ENCODE measurements at places on chromosomes 2 and 18.

DNA sequence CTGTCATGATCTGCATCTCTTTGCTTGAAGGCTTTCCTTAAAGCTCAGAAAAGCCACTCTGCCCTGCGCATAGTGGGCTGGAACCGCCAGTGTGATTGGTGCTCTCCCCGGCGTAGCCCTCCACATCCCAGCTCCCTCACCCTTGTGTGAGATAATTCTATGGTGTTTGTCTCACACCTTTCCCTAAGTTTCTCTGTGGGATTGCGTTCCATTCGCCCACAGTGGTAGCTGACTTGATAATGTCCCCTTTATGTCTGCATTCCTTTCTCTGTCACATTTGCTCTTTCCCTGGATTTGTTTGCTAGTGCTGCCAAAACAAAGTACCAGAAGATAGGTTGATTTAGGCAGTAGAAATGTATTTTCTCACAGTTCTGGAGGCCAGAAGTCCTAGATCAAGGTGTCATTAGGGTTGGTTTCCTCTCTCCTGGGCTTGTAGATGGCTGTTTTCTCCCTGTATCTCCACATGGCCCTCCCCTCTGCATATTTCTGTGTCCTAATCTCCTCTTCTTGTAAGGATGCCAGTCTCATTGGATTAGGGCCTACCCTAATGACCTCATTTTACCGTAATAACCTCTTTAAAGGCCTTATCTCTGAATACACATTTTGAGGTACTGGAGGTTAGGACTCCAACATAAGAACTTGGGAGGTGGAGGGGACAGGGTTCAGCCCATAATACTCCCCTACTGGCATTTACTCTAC is 7.4 kb upstream of the TMEM87B start:
- DNase-seq, result no peak

DNA sequence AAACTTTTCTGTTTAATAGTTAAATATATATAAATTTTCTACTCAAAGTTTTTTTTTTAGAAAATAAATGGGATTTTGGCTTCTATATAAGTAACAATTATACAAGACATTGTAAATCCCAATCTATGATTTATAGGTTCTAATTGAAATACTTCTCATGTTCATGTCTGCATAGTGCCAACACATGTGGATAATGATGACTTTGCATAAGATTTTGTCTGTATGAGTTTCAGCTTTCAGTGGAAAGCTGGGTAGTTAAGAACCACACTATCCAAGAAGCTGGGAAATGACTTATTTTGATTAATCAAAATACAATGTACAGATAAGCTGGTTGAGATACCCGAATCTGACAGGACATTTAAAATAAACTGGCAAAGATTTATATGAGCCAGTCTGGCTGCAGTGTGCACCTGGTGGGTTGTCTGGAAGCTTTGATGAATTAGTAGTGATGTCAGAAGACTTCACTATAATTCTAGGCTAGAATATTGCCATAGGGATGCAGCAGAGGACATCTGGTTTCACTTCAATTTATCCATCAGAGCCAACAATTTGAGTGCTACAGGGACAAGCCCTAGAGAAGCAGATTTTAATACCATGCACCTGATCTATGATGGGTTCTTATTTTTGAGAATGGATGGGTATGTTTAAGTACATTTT is 45.4 kb downstream of the EML6 start:
- DNase-seq, result no peak

DNA sequence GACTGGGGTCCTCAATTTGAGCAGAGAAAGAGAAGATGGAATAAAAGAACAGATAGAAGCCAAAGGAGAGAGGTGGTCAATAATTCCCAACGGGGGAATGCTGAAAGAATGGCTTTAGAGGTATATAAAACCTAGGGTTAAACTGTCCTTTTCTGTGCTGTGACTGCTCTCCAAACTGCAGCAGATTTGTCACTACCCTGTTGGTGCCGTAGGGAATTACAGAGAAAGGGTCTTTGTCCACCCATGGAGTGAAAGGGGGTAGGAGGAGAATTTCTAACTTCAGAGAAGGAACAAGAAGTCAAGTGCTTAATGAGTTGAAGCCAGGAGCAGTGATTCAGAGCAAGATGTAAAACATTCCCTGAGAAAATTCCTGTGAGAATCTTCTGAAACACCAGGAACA is 486.5 kb downstream of the NUP35 start:
- DNase-seq, result no peak

- no peak for DNase-seq
These were observed 308.3 kb upstream of the HS6ST1 start for GRCh38 chr2:128626760-128627511.

DNA sequence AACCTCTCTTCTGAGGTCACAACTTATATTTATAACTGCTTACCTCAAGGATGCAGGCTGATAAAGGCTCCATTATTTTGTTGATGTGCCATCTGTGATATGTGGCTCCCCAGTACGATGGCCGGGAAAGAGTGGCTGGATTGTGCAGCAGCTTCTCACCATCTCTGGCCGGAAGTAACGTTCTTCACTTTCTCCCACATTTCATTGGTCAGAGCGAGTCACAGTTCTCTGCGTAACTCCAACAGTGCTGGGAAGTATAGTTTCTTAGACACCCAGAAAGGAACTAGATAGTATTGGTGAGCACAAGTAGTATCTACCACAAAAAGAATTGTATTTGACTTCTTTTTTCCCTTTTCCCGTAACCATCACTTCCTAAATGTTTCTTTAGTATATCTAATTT is 28.7 kb downstream of the ZSWIM2 start:
- DNase-seq, result no peak

DNA sequence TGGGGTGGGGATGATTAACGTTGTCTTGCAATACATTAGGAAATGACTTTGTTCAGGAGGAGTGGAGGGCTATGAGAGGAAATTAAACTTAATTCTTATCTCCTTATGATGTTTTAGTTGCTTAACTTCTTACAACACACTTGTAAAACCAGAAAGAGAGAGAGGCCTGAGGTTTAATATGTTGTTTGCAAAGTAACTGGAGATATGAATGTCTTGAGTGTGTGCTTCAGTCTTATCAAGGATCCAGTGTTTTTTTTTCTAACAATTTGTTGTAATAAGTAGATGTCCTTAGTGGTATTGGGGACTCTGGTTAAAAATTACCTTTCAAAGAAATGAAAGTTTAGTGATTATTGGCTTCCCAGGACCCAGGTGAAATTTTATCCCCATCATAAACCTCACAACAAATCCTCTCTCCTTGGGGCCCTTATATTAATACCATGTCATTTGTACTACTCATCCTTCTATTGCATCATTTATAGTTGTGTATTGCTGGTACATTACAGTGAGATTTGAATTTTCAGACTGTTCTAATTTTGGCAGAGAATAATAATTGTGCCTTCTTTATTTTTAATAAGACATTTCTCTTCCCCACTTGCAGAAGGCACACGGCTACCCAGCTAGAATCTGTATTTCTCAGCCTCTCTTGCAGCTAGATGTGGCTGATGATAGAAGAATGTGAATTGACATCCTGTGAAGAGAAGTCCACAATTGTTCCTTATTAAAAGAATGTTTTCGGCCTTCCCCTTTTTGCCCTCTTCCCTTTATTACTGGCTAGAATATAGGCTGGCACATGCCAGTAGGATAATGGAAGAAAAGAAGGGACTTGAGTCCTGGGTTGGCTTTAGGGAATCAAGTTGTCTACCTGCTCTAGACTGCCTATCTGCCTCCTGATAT is 91.9 kb upstream of the CXCR4 start:
- DNase-seq, result no peak

- no peak for DNase-seq
These were observed 1132.2 kb downstream of the LRP1B start for GRCh38 chr2:140998577-140998976.

- DNase-seq, result no peak
These were observed 36.6 kb upstream of the TWIST2 start for GRCh38 chr2:238811293-238811692.

- no peak for DNase-seq
These were observed 532.1 kb downstream of the FBXO15 start for GRCh38 chr18:73615506-73615905.

DNA sequence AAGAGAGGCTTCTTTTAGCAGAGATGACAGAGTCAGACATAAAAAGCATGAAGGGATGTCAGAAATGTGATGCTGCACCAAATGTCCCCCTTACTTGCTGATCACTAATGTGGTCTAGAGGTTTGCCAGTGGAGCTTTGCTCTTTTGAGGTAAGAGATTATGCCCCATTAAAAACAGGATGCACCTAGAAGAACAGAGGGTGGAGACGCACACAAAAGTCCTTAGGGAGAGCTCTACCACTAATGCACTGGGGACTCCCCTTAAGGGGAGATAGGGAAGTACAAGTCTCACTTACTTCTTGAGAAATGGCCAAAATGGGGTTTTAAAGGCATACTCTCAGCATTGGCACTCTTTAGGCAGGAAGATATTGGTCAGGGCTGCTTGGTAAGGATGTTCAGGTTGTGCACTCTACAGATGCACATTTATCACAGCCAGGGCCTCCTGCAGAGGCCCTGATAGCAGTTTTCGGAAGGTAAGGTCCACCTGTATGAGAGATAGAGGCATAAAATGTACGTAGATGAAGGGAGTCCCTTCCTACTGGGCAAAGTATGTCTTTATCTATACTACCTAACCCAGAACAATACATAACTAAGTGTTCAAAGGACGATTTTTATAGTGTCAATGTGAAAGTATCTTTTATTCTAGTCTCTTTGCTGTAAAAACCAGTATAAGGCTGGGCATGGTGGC is 17.0 kb upstream of the SCYGR1 start:
- no peak for DNase-seq

DNA sequence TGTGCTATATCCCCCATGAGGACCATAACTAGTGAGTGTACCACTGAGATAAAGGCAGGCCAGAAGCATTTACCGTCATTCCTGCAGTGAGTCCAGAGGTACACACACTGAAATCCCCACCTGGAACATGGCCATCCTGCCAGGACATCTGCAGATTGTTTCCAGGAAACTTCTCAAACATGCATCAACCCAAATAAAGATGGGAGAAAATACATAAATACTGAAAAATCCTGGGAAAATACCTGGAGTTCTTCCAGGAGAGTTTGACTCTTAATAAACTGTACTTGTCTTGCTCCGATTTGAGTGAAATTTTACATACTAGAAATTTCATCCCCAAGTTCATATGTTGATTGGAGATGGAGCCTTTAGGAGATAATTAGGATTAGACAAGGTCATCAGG is 388.1 kb upstream of the KLHL29 start:
- no peak for DNase-seq

DNA sequence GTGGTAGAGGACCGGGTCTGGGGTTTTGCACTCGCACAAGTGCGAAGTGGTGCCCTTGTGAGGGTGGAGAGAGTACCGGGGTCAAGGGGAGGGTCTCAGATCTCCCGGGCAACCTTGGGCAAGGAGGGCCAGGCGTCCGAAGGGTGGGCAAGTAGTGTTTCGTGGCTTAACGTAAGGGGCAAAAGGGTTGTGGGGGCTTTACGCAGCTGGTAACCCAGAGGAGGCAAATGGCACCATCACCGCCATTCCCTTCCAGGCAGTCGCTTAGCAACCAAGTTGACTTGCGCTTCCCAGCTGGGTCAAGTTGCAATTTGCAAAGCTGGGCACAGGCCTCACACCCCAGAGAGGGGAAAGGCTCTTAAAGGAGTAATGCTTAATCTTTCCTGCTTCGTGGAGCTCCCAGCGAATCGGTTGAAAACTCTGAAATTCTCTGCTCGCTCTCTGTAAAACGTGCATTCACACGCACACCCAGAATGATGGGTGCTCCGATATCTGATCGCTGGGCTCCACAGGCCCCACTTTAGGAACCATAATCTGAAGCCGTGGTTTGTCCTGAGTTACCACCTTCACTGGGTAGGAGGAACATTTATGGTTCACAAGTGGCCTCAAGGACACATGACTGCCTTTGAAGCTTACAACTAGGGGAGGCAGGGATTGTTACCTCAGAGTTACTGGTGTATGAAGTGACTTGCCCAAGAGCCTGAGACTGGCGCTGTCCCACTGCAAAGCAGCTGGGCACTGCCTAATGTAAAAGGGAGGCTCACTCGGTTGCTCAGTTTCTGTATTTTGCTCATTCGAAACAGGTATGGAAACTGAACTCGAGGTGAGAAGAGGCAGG is 127.9 kb downstream of the UXS1 start:
- DNase-seq, result no peak

DNA sequence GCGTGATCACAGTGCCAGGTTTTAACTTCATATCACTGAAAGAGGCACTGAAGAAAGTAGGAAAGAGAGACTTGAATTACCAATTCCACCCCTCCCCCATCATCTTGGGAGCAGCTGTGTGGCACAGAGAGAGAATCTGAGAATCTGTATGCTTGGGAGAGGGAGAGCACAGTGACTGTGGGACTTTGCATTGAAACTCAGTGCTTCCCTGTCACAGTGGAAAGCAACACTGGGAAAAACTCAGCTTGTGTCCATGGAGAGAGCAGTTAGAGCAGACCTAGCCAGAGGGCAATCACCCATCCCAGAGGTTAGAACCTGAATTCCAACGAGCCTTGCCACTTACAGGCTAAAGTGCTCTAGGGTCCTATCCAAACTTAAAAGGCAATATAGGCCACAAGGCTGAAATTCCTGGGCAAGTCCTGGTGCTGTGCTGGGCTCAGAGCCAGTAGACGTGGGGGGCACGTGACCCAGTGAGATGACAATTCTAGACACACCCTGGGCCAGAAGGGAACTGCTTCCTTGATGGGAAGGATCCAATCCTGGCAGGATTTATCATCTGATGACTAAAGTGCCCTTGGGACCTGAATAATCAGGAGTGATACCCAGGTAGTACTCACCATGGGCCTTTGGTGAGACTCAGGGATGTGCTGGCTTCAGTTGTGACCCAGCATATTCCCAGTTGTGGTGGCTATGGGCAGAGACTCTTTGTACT is 15.5 kb upstream of the ABCB11 start:
- DNase-seq, result no peak

- DNase-seq, result no peak
These were observed 18.3 kb upstream of the TNS1 start for GRCh38 chr2:218020966-218021535.

DNA sequence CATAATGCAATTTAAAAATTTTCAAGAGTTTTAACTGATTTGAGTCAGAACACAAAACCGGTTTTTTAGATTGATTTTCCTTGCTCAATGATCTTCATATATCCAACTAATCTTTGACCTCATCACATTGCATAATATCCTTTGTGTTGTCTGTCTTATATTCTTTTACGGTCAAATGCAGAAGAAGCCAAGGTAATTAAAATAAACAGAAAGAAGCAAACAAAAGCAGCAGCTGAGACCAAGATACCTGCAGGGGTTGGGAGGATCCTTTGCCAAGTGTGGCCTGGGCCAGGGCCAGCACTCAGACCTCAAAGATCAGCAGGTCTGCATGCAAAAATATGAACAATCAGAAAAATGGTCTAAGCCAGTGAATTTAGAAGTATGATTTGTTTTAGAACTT is 428.9 kb upstream of the NETO1 start:
- no peak for DNase-seq

DNA sequence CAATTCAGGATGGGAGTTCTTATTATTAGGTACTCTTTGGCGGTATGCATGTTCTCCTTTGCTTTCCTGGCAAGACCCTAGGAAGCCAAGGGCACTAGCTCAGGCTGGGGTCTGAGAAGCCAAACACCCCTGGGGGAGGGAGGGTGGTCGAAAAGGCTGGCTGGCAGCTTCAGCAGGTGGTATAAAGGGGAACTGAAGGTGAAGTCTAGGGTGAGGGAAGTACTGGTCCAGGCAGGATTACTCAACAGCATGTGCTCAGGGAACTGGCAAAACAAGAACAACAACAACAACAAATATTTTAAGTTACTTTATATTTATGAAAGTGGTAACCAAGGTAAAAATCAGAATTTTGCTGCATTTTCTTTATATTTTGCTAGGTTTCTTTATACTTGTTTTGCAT is 40.7 kb upstream of the PCBP1 start:
- DNase-seq, result no peak

All from stimulated activated naive CD4-positive, alpha-beta T cell (primary cell).